ENCODE measurements at places on chromosomes 7 and 10.

GRCh38 chr10:59913547-59914237 is 7.3 kb upstream of the CCDC6 start:
- no peak for DNase-seq

- no peak for DNase-seq
Measured at GRCh38 chr7:111320133-111320532, 229.2 kb downstream of the LRRN3 start.

GRCh38 chr10:77266242-77266641 is 371.4 kb downstream of the KCNMA1 start:
- DNase-seq: no peak

- no peak for DNase-seq
Measured at GRCh38 chr7:88694207-88694606, 65.3 kb upstream of the ZNF804B start.

GRCh38 chr10:50624413-50624865 is 683 bp upstream of the SGMS1 start:
- DNase-seq: peak; percentile 94

GRCh38 chr10:37566332-37566731 is 291.1 kb downstream of the ZNF248 start:
- DNase-seq: no peak

- DNase-seq: no peak
Measured at GRCh38 chr10:50464004-50464409, 159.7 kb downstream of the SGMS1 start.

- DNase-seq: no peak
Measured at GRCh38 chr10:70221030-70221429, 12.2 kb downstream of the PPA1 start.

DNA sequence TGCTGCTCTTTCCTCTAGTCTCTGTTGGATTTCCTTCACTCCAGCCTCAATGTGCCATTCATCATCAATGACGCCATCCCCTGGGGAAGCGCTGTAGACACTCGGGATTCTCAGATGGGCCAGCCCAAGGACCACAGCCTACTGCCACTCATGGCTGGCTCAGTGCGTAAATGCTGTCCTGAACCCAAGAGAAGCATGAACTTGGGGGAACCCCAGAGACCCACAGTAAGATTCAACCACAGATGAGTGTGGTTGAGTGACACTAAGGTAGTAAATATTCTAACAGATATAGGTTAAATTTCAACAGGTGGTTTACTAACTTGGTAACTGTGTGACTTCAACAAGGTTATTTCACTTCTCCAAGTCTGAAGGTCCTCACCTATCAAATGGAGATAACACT is 304.1 kb downstream of the GRM8 start:
- DNase-seq: no peak

All from testis (tissue), 5 donors.